HT-29 (cell line): ENCODE measurements at places on chromosomes 12 and 14.

DNA sequence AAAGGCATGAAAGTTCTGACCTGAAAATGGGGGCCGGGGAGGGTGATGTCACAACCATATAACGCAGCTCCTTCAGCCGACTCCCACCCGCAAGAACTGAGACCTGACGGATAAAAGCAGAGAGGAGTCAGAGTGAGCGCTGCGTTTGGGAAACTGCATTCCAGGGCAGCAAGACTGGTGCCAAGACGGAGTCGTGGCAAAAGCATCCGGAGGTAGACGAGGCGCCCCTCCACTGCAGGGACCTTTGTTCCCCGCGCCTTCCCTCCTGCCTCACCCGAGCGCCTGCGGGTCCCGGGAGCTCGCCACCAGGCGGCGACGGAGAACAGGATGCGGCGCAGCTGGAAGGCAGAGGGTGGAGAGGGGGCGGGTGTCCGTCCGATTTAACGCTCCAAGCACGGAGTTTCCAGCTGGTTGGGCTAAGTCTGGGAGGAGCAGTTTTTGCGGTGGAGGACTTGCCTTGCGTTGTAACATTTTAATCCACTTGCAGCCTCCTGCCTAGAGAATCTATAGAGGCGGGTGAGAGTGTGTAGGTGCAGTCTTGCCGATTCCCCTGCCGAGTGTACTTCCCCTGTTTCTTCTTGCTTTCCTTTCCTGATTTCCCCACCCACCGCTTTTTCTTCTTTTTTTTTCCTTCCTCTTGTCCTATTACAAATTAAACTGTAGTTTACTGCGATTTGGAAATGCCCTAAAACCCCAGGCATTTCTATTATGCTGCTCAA, 1.2 kb upstream of the CPNE8 start:
- peak; percentile 61 for DNase-seq

GRCh38 chr12:72869024-72869423, 596.9 kb downstream of the TRHDE start:
- no peak for DNase-seq

DNA sequence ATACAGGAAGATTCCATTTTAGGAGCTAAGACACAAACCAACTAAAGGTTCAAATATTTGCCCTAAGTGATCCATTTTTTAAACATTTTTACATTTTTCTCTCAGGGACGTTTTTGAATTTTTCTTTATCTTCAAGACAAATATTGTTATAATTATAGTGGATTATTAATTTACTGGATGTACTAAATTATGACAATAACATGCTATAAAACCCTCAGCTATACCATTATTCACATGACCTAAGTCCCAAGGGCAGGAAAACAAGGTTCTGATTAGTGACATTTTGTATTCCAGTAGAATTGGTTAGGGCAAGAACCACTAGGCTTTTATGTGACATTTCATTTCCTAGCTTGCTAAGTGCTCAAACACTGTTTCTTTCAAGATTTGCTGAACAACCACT, 16.5 kb upstream of the FBLN5 start:
- DNase-seq: no peak

GRCh38 chr12:22377731-22378496, 43.4 kb upstream of the ST8SIA1 start:
- no peak for DNase-seq

- DNase-seq: no peak
Measured at GRCh38 chr12:57370072-57370471, 60.8 kb downstream of the R3HDM2 start.

DNA sequence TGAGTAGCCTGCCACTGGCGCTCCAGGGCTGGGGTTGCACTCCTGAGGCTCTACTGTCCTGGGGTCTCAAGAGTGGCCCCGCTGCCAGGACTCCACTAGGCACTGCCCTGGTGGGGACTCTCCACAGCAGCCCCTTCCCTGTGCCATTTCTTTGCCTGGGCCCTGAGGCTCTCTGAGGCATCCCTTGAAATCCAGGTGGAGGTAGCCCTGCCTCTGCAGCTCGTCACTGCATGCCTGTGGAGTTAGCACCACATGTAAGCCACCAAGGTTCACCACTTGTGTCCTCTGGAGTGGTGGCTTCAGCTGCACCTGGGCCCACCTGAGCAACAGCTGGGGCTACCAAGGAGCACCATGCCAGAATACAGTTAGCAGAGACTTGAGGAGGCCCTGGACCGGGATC, 39.9 kb upstream of the BATF start:
- DNase-seq: no peak

GRCh38 chr14:103684871-103685270, 30.4 kb downstream of the XRCC3 start:
- DNase-seq: no peak

- DNase-seq: no peak
Measured at GRCh38 chr14:100407376-100408102, 84.4 kb downstream of the SLC25A47 start.
